ENCODE measurements at places on chromosomes 3 and 15.

- H3K4me1 ChIP-seq: no peaks in the 10 kb centered on the region
- H3K36me3 ChIP-seq: no peaks in the 10 kb centered on the region
- no peak for DNase-seq
- H3K27ac ChIP-seq: no peak overlapping the region
- no peak overlapping the region for H3K4me3 ChIP-seq
- no peaks in the 10 kb centered on the region for H3K27me3 ChIP-seq
Measured at GRCh38 chr3:68802111-68802870, 130.1 kb downstream of the TAFA4 start.

- H3K4me3 ChIP-seq: no peak overlapping the region
- no peak overlapping the region for H3K27ac ChIP-seq
- no peak for DNase-seq
- H3K4me1 ChIP-seq: no peaks in the 10 kb centered on the region
- H3K36me3 ChIP-seq: no peaks in the 10 kb centered on the region
Measured at GRCh38 chr3:161393310-161393709, 22.0 kb upstream of the SPTSSB start.

DNA sequence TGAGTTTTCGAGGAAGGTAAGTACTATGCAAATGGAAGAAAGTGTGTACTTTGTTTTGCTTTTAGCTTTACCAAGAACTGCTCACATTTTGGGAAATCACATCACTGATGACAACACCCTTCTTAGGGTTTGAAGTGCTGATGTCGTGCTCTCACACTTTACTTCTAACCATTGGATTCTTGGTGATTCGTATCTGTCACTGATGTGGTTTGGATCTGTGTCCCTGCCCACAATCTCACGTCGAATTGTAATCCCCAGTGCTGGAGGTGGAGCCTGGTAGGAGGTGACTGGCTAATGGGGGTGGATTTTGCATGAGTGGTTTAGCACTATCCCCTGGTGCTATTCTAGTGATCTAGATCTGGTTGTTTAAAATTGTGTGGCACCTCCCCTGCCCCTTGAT is 75.4 kb upstream of the RGMA start:
- H3K36me3 ChIP-seq: no peaks in the 10 kb centered on the region
- H3K4me1 ChIP-seq: no peaks in the 10 kb centered on the region
- H3K27me3 ChIP-seq: peaks cover 19% of the 10 kb centered on the region

GRCh38 chr15:33662014-33662413 is 306.3 kb upstream of the CHRM5 start:
- H3K27me3 ChIP-seq: no peaks in the 10 kb centered on the region
- H3K27ac ChIP-seq: no peak overlapping the region
- no peaks in the 10 kb centered on the region for H3K36me3 ChIP-seq
- no peaks in the 10 kb centered on the region for H3K4me1 ChIP-seq
- DNase-seq: no peak
- H3K4me3 ChIP-seq: no peak overlapping the region

- DNase-seq: no peak
- H3K4me1 ChIP-seq: no peaks in the 10 kb centered on the region
- H3K36me3 ChIP-seq: no peaks in the 10 kb centered on the region
- H3K27me3 ChIP-seq: no peaks in the 10 kb centered on the region
- H3K27ac ChIP-seq: no peak overlapping the region
Measured at GRCh38 chr3:100437721-100438622, 36.6 kb downstream of the LNP1 start.

GRCh38 chr3:21718161-21718765 is 32.7 kb downstream of the ZNF385D start:
- H3K27me3 ChIP-seq: no peaks in the 10 kb centered on the region
- peak overlapping the region; percentile 85 for H3K27ac ChIP-seq
- DNase-seq: peak; percentile 100
- peaks cover 19% of the 10 kb centered on the region for H3K4me1 ChIP-seq
- no peaks in the 10 kb centered on the region for H3K36me3 ChIP-seq

GRCh38 chr15:87722941-87723691 is 533.4 kb downstream of the NTRK3 start:
- no peak overlapping the region for H3K4me3 ChIP-seq
- H3K4me1 ChIP-seq: peaks cover 3% of the 10 kb centered on the region
- H3K27ac ChIP-seq: no peak overlapping the region
- peak; percentile 16 for DNase-seq
- no peaks in the 10 kb centered on the region for H3K27me3 ChIP-seq
- no peaks in the 10 kb centered on the region for H3K36me3 ChIP-seq

DNA sequence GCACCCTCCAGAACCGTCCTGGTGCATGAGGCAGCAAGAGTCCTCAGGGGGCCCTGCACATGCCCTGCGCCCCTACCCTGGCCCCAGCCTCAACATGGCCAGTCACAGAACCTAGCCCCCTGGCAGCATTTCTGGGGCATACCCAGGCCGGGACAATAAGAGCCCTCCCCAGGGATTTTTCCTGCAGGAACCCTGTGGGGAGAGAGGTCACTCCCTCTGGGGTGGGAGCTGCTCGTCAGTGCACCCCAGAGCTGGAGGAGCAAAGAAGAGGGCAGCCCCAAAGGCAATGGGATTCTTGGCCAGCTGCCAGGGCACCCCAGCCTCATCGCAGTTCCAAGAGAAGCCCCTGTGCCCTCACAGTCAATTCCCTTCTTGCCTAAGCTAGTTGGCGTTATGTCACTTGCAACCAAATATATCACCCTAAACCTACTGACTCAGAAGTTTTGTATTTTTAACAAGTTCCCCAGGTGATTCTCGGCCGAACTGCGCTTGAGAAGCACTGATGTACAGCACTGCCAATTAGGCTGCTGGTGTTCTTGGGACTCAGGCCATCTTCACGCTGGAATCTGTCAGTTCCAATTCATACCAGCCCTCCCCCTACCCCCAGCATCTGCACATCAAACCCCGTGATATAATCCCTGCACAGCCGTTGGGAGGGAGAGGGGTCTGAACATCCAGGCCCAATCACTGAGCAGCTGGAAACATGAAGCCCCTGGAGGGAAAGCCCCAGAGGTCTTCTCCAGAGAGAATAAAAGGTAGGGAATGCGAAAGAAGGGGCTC is 87.5 kb upstream of the PRR20G start:
- H3K4me3 ChIP-seq: no peak overlapping the region
- peaks cover 5% of the 10 kb centered on the region for H3K27me3 ChIP-seq
- H3K27ac ChIP-seq: no peak overlapping the region
- no peaks in the 10 kb centered on the region for H3K4me1 ChIP-seq

DNA sequence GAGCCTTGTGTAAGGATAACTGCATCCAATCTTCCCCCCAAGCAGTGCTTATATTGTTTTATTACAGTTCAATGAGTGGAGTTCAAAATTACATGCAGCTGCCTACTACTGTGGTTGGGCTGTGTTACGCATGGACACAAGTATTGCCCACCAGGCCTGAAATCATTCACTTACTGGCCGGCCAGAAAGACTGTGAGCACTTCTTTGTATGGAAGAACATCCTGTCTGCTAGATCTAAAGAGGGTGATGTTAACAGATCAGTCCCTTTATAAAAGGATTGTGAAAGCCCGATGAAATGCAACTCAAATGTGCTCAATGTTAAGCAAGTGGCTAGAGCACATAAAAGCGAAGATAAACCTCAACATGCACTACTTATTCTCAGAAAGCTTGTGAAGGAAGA is 132.5 kb downstream of the FOXP1 start:
- no peak overlapping the region for H3K4me3 ChIP-seq
- no peak overlapping the region for H3K27ac ChIP-seq
- H3K4me1 ChIP-seq: peaks cover 6% of the 10 kb centered on the region
- H3K36me3 ChIP-seq: no peaks in the 10 kb centered on the region
- DNase-seq: no peak

DNA sequence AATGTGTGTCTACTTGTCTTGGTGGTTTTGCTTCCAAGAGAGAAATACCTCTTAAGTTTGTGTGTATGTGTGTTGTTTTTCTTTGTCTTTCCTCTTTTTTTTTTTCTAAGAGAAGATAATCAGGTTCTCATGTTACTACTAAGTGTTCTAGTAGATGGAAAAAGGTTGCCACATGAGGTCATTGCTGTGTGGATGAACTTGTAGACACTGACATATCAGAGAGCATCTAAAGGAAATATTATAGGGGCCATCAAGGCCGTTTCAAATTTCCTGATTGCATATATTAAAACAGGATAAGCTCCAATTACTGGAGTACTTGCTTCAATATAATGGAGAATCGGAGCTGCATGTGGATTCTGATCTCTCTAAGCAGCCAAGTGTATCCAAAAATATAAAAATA is 747.5 kb downstream of the NR2F2 start:
- no peaks in the 10 kb centered on the region for H3K4me1 ChIP-seq
- H3K36me3 ChIP-seq: no peaks in the 10 kb centered on the region
- H3K4me3 ChIP-seq: no peak overlapping the region

GRCh38 chr15:32844118-32844711 is 126.4 kb downstream of the GREM1 start:
- DNase-seq: no peak
- no peaks in the 10 kb centered on the region for H3K36me3 ChIP-seq
- H3K27me3 ChIP-seq: no peaks in the 10 kb centered on the region
- peaks cover 17% of the 10 kb centered on the region for H3K4me1 ChIP-seq
- no peak overlapping the region for H3K4me3 ChIP-seq
- H3K27ac ChIP-seq: no peak overlapping the region

DNA sequence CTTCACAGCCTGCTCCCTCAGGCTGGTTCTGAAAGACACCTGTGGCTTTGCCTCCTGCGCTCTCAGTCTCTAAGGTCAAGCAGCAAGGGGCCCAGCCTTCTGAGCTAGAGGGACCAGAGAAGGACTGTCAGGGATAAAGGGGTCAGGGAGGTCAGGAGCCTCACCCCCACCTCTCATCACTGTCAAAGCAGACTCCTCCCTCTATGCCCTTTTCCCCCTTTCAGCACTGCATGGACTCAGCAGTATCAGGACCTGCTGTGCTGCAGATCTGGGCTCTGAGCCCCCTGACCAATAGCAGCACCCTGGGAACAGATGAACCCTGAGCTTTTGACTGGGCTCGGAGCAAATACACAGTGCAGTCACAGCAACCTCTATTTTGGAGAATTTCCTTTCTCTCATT is 3.2 kb upstream of the BMF start:
- H3K4me3 ChIP-seq: no peak overlapping the region
- H3K4me1 ChIP-seq: peaks cover 16% of the 10 kb centered on the region
- DNase-seq: no peak
- no peak overlapping the region for H3K27ac ChIP-seq
- peaks cover 18% of the 10 kb centered on the region for H3K27me3 ChIP-seq

GRCh38 chr3:71891483-71891882 is 106.5 kb upstream of the PROK2 start:
- H3K27me3 ChIP-seq: peaks cover 15% of the 10 kb centered on the region
- no peaks in the 10 kb centered on the region for H3K36me3 ChIP-seq
- H3K27ac ChIP-seq: no peak overlapping the region
- no peaks in the 10 kb centered on the region for H3K4me1 ChIP-seq
- no peak overlapping the region for H3K4me3 ChIP-seq

GRCh38 chr15:101161656-101162055 is 90.2 kb downstream of the CHSY1 start:
- no peaks in the 10 kb centered on the region for H3K36me3 ChIP-seq
- no peak for DNase-seq
- no peaks in the 10 kb centered on the region for H3K27me3 ChIP-seq
- no peak overlapping the region for H3K4me3 ChIP-seq

Measured in astrocyte (in vitro differentiated cells and primary cell).